ENCODE measurements at places on chromosomes 12 and 14. TPM values are rescaled to one million over a fixed set of nuclear protein-coding genes. Genes with fewer than 3 reads are reported as not detected.

HOXC12 gene
- not detected for total RNA-seq

DNA sequence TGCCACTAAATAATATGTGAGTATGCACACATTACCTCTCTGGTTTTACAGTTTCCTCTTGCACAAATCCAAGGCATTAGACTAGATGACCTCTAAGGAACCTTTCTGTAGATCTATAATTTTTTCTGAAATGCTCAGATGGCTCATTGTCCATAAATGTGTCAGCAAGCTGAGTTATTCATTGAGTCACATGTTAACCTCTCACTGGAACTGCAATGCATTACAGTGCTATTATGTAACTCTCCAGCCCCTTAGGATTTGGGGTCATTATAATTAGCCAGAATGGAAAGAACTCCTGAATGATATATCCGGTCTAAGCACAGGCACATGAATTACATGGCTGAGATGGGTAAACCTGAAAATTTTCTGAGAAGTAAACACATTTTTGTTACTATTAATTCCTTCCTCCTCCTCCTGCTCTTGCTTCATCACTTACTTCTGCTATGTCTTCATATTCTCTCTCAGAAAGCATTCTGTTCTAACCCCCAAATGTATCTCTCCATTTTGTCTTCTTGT, 20.3 kb upstream of the DRAM1 start:
- DNase-seq, result no peak

GRCh38 chr12:110312581-110313360, 31.7 kb downstream of the ATP2A2 start:
- peak; percentile 24 for DNase-seq

- DNase-seq, result no peak
Observed at GRCh38 chr12:124517260-124518050, 50.0 kb downstream of the NCOR2 start.

TGM1 gene
- total RNA-seq, result 16.1 TPM

- peak; percentile 54 for DNase-seq
Observed at GRCh38 chr12:52351196-52352059, 15.9 kb downstream of the KRT85 start.

- no peak for DNase-seq
Observed at GRCh38 chr14:32681598-32681997, 257.1 kb upstream of the NPAS3 start.

RPGRIP1 gene
- 0.47 TPM for total RNA-seq

DNA sequence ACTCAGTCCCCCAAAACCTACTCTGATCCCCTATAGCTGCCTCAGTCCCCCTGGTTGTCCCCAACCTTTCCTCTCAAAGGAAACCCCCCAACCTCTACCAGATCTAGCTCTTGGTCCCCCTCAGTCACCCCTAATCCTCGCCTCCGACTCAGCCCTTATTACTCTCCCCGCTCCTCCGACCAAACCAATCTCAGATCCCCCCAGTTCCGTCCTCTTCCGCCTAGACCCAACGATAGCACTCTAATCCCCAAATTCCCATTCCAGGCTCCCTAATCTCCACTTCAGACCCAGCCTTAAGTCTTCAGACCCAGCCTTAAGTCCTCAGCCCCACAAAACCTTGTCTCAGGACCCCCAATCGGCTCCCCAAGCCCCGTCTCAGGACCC, 612 bp downstream of the VPS37B start:
- no peak for DNase-seq

COCH gene
- not detected for total RNA-seq

DNA sequence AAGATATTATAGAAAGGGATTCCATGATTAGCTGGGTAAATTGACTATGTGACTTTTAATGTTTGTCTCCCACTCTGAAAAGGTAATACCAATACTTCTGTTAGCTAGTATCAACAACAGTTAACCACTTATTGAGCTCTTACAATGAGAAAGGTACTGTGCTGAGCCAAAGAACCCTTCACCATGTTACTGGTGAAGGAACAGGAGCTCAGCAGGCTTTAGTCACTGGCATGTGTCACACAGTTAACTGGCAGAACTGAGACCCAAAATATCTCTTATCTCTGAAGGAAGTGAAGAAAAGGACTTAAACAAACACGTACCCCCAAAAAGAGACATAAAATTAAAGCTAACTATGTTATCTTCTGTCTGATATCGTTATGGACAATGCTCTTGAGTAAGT, 170.6 kb downstream of the MED13L start:
- DNase-seq, result no peak

DNA sequence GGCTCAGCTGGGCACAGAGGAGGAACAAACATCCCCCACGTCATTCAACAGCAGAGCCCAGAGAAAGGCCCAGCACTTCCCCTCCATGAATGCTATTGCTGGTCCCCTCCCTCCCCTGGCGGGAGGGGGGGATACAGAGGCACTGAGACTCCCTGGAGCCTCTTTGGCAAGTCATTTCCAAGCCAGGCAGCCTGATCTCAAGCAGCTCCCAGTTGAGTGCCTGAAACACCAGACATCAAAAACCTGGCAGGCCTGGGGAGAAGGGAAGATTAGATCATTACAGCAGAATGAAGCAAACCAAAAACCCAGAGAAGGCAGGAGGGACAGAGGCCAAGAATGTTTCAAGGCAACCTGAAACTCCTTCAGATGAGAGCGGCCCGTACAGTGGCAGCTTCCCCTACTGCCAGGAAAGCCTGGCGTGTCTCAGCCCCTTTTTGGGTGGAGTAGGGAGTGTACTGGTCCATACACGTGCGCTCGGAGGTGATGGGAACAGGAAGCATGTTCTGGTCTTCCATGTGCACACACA, 92.1 kb downstream of the LRRC74A start:
- DNase-seq, result no peak

C1S gene
- 2.6 TPM for total RNA-seq

GRCh38 chr14:103393676-103394626, 8.7 kb downstream of the MARK3 start:
- no peak for DNase-seq

MYF6 gene
- total RNA-seq, result not detected

DNA sequence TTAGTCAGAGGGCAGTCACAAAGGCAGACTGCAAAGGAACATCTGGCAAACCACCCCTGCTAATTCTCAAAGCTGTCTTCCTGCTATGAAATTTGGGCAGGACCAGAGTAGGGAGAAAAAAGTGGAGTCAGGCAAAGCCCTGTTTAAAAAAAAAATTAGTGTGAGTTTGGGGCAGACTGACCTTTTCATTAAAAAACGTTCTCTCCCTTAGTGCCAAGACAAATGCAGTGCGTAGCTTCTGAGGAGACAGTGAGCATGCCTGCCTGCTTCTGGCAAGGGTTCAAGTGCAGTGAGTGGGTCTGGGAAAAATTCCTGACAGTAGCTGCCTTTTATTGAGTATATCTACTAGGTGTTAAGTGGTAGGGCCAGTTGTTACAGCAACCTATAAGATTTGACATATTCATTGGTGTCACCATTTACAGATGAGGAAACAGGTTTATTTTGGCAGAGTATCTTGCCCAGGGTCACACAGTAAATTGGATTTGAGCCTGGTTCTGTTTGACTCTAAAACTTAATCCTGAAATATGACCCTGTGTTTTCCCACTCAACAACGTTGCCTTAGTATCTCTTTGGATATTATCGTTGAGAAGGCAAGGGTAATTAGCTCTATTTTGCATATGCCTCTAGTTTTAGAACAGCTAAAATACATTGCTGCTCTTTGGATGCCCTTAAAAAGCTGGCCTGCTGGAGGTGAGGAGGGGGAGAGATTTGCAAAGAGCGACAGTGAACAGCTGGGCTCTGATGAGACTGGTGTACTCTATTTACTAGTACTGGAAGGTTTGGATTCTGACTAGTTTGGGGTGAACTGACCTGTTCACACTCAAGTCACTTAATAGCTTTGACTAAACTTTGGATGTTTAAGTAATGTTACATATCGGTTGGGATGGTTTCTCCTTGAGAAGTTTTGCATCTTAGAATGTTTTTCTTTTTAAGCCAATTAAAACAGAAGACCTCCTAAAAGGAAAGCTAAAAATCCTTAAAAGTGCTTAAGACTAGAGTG, 72.8 kb downstream of the PAPOLA start:
- no peak for DNase-seq

GRCh38 chr12:45803111-45803510, 73.6 kb downstream of the ARID2 start:
- no peak for DNase-seq

DNA sequence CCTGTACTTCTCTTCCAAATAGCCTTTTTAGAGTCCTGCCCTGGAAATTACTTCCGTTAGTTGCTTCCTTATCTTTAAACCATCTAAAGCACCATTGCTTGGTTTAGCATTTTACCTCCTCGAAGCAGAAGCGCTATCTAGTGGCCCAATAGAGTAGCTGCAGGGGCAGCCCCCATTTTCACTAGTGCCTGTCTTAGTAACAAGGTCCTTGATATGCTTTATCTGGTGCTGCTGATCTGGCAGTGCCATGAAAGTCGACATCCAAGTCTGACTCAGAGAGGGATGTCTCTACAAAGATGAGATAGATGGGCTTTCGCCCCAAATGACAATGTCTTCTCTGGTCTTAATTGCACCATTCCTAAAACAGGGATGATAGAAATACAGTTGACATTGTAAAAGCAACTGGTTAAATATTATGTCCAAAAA, 25.0 kb upstream of the CIT start:
- peak; percentile 69 for DNase-seq

- DNase-seq, result no peak
Observed at GRCh38 chr12:54945082-54945481, 39.5 kb downstream of the TESPA1 start.

- DNase-seq, result no peak
Observed at GRCh38 chr12:56029166-56029519, 8.3 kb downstream of the IKZF4 start.

GRCh38 chr12:32031109-32031508, 71.9 kb downstream of the RESF1 start:
- DNase-seq, result no peak

KRT79 gene
- not detected for total RNA-seq

DNA sequence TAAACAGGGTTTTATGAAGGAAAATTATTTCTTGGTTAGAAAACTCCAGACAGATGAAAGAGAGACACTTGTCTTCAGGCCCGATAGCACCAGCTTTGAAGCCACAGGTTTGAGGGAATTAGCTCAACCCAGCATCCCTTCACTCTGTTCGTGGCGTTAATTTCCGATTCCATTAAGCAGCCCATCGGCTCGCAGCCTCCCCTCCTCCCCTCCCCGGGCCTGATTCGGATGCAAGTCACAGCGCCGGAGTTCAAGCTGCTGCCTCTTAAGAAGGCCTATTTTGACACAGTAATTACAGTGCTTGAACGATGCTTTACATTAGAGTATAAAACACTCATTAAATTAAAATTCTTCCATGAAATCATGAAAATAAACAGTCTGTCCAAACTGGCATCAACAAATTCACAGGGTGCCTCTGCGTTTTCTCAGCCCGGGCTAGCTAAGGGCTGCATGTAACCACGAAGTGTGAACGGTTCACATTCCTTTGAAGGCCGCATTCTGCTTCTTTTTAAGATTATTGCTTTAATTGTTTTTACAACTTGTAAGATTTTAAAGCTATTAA, 145.8 kb downstream of the DICER1 start:
- no peak for DNase-seq

GNPNAT1 gene
- total RNA-seq, result 15.2 TPM

GRCh38 chr14:30193845-30194501, 266.3 kb upstream of the PRKD1 start:
- DNase-seq, result no peak

DNA sequence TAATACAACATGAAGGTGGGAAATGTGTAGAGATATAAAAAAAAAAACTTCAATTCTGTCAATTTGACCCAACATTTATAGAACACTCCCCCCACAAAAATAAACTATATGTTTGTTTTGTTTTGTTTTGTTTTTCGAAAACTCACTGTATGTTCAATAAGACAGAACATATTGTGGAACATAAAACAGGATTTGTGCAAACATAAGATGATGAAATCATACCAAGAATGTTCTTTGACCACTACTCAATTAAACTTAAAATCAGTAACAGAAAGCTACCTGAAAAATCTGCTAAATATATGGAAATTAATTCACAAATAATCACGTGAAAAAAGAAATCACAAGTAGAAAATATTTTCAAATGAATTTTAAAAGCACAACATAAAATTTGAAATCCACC, 61.2 kb downstream of the PAWR start:
- DNase-seq, result no peak

DNA sequence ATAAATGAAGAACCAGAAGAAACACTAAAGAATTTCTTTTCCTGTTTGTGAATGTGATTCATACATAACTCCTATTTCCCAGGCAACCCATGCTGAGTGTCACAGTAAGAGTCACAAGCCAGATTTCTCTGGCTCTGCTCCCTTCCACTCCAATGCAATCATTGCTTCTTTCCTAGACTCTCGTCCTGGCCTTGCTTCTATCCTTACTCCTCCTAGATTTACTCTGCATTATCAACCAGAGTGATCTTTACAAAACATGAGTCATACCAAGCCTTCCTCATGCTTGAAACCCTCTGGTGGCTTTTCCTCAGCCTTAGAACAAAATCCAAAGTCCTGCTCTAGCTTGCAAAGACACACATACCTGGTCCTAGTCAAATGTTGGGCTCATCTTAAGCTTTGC, 13.3 kb downstream of the IL22 start:
- no peak for DNase-seq

All from CD4-positive, alpha-beta memory T cell (primary cell).